Activated CD4-positive, alpha-beta memory T cell treated with anti-CD3 and anti-CD28 coated beads for 36 hours (primary cell): ENCODE measurements at places on chromosomes 6 and 20.

- no peak for DNase-seq
Measured at GRCh38 chr20:41125530-41126457, 11.5 kb upstream of the PLCG1 start.

DNA sequence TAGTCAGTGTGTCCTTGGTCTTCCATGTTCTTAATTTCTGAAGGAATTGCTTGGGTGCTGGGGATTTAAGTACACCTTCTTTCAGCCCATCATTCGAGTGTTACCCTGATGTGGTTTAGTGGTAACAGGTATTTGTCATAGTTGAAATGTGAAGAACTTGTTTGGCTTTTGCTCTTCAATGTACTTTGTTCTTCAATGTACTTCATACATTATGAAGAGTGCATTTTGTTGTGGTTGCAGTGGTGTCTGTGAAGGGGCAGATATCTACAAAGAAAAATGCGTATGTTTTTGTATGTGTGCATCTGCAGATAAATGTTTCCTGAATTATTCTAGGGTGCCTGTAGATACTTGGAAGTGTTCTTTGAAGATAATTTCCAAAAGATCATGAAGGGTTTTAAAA, 111.2 kb upstream of the SUPT3H start:
- DNase-seq, result no peak

DNA sequence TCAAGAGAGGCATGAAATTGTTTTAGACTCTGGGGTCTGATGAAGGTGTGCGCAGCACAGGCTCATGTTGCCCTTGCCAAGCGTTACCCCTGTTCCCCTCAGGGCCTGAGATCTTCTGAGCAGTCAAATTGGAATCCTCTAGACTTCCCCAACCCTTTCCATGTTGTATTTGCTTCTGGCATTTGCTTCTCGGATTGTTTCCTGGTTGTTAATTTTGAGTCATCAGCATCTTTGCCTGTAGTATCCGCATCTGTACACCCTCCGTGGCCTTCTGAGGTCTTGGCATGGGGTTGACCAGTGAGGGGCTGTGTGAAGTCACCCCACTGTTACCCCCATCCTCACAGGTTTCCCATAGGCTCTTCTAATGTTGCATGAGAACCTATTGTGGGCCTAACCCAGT, 40.9 kb downstream of the SLC24A3 start:
- DNase-seq, result no peak

DNA sequence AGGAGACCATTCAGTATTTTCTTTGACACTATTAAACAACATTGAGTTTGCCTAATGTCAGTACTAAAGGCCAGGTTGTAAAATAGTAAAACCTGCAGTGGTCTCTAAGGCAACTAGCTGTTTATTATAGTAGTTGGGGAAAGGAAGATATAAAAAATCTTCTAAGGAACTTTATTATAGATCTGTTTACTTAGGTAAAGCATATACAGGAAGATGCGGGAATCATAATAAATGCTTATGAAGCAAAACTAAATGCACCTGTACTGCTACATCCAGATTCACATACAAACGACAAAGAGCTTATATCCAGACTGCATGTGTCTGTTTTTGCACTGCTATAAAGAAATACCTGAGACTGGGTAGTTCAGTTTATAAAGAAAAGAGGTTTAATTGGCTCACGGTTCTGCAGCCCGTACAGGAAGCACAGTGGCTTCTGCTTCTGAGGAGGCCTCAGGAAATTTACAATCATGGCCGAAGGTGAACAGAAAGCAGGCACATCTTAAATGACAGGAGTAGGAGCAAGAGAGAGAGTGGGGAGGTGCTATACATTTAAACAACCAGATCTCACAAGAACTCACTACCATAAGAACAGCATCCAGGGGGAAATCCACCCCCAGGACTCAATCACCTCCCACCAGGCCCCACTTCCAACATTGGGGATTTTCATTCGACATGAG, 8.7 kb upstream of the TRIM39 start:
- no peak for DNase-seq

DNA sequence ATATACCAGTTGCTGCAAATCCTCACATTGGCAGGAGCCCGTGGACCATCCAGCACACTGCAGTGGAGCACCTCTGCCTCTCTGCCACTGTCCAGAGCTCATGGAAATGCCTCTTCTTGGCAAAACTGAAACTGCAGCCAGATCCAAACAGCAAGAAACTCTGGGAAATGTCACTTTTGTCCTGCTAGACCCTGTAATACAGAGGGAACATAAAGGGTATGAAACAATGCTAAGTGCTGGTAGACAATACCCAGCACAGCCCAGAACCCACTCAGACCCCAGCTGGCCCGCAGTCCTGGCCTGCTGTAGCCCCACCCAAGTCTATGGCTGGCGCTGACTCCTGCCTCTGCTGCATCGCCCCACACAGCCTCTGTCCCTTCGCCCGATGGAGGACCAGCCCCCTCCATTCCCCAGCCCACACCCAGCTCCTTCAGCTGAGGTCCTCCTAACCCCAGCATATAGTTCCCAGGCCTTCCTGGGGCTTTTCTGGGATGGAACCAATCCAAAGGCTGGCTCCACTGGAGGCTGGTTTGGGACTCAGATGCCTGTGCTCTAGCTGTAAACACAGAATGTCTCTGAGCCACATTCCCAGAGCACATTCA, 242.5 kb downstream of the LRFN2 start:
- no peak for DNase-seq

- DNase-seq, result no peak
Measured at GRCh38 chr6:83592770-83593394, 80.5 kb downstream of the PRSS35 start.

- DNase-seq, result no peak
Measured at GRCh38 chr6:163437466-163437865, 22.9 kb downstream of the QKI start.

- DNase-seq, result peak; percentile 78
Measured at GRCh38 chr6:45421709-45422502, 44.2 kb upstream of the SUPT3H start.

- DNase-seq, result no peak
Measured at GRCh38 chr20:400128-400453, 8.0 kb upstream of the RBCK1 start.

DNA sequence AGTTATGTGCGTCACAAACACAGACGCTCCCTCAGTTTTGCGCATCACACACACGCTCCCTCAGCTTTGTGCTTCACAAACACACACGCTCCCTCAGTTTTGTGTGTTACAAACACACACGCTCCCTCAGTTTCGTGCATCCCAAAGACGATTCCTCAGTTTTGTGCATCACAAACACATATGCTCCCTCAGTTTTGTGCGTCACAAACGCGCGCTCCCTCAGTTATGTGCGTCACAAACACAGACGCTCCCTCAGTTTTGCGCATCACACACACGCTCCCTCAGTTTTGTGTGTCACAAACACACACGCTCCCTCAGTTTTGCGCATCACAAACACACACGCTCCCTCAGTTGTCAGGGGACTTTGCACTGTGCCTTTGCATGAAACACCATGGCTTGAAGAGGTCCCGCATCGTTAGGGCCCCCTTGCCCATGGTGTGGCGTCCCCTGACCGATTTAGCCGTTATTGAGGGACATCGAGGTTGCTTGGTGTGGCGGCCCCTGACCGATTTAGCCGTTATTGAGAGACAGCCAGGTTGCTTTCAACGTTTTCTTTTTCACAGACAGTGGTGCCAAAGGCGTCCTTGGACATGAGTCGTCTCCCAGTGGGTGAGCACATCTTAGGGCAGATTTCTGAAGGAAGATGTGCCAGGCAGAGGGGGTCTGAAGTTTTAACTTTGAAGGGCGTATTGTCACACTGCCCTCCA, 28.1 kb upstream of the MYT1 start:
- DNase-seq, result no peak

DNA sequence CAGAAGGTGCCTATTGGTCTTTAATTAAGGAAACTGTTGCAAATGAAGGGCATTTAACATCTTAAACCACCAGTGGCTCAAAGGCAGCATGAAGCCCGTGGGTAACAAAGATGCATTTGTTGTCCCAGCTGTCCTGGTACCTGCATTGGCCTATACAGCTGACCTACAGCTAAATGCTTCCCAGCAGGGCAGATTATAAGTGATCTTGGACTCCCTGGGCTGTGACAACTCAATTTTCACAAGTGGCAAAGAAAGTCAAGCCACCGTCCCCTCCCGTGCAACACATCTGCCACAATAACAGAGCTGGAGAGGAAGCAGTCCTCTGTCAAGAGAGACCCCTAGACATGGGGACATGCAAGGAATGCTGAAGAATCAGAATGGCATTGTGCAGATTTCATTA, 31.5 kb upstream of the EDN3 start:
- no peak for DNase-seq

- peak; percentile 71 for DNase-seq
Measured at GRCh38 chr6:133837801-133838349, 51.0 kb upstream of the TCF21 start.

- no peak for DNase-seq
Measured at GRCh38 chr20:18504479-18505060, 3.2 kb upstream of the SEC23B start.

- DNase-seq, result no peak
Measured at GRCh38 chr6:167705211-167705750, 121.4 kb upstream of the AFDN start.

DNA sequence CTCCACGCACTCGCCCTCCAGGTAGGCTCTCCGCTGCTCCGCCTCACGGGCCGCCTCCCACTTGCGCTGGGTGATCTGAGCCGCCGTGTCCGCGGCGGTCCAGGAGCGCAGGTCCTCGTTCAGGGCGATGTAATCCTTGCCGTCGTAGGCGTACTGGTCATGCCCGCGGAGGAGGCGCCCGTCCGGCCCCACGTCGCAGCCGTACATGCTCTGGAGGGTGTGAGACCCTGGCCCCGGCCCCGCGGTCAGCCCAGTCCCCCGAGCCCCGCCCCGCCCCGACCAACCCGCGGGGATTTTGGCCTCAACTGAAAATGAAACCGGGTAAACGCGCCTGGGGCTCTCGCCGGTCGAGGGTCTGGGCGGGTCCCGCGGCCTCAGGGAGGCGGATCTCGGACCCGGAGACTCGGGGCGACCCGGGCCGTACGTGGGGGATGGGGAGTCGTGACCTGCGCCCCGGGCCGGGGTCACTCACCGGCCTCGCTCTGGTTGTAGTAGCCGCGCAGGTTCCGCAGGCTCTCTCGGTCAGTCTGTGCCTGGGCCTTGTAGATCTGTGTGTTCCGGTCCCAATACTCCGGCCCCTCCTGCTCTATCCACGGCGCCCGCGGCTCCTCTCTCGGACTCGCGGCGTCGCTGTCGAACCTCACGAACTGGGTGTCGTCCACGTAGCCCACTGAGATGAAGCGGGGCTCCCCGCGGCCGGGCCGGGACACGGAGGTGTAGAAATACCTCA, 598 bp downstream of the HLA-B start:
- DNase-seq, result peak; percentile 80

- DNase-seq, result no peak
Measured at GRCh38 chr6:17390276-17390675, 3.1 kb upstream of the CAP2 start.

- DNase-seq, result no peak
Measured at GRCh38 chr6:149422581-149422980, 22.5 kb downstream of the SUMO4 start.

- no peak for DNase-seq
Measured at GRCh38 chr6:44377484-44377883, 10.0 kb upstream of the CDC5L start.

- no peak for DNase-seq
Measured at GRCh38 chr6:88748141-88748540, 215.3 kb downstream of the RNGTT start.

DNA sequence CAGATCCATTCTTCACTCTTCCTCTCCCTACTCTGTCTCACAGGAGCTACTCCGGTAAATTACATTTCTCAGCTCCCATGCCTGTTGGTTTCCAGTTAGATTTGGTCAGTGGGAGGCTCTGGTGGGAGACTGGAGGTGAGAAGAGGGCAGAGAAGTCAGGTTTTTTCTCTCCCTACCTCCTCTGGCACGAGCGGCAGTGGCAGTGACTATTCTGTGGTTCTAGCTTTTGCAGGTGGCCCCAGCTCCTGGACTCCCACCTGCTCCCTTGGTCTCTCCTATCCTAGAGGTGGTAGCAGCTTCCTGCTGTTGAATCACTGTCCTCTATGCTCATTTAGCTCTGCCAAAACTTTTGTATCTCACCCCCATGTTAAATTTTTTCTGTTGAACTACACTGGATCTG, 17.9 kb downstream of the TLDC2 start:
- DNase-seq, result no peak

DNA sequence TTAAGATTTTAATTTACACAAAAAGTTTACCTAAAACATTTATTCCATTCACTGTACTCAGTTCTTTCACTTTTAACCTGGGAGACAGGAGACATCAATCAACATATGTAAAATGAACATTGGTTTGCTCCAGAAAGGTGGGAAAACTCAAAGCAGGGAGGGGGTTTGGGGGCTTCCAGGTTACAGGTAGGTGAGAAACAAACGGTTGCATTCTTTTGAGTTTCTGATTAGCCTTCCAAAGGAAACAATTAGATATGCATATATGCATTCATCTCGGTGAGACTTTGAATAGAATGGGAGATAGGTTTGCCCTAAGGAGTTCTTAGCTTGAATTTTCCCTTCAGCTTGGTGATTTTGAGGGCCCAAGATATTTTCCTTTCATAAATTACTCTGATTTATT, 38.2 kb upstream of the HDAC2 start:
- no peak for DNase-seq

- no peak for DNase-seq
Measured at GRCh38 chr20:16713066-16713465, 16.8 kb upstream of the SNRPB2 start.

DNA sequence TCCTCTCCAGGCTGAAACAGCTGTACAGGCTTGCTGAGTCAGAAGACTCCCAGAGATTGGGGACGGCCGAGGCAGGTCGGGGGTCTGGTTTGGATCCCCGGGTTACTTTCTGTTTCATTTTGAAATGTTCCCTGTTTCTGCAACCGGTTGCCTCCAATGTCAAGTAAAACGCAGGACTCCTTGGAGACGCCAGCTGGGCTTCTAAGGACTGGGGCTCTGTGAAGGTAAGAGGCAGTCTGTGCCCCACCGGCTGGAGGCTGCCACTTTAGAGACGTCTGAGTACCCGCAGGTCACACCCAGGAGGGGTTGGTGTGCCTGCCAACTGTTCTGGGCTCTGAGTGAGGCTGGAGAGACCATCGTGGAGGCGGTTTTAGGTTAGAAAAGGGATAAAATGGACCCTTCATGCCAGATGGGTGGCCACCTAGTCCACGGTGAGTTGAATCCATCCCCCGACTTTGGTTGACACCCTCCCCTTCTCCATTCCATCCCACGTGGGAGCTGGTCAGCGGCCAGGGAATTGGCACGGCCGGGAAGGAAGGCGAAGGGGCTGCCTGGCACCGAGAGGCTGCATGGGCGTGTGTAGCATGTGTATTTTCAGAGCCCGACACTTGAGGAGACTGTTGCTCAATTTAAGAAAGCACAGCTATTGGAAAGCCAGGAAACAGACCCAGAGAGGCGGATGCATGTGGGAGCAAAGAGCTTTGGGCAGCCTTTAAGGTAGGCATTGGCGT, 240.9 kb downstream of the PHACTR1 start:
- DNase-seq, result peak; percentile 20

- DNase-seq, result no peak
Measured at GRCh38 chr6:166750108-166750793, 123.2 kb upstream of the RPS6KA2 start.

DNA sequence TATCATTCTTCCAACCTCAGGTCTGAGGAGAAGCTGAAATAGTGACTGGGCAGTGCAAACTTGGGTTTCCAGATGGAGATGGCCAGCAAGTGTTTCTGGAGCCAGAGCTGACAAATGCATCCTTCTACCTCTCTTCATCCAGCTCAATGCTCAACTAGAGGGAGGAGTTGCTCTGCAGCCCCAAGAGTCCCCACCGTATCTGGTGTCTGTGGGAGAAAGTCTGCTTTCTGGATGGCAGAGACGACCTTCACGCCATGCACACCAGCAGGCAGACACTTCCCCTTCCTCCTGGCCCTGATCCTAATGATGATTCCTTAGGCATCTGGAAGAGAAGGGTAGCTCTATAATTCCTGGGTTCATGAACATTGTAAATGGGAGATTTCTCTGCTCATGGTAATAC, 127.4 kb upstream of the SPACA1 start:
- no peak for DNase-seq
